ENCODE measurements at places on chromosomes 3 and 15.

GRCh38 chr3:97338375-97338774 is 426.2 kb upstream of the ARL6 start:
- no peak for DNase-seq

DNA sequence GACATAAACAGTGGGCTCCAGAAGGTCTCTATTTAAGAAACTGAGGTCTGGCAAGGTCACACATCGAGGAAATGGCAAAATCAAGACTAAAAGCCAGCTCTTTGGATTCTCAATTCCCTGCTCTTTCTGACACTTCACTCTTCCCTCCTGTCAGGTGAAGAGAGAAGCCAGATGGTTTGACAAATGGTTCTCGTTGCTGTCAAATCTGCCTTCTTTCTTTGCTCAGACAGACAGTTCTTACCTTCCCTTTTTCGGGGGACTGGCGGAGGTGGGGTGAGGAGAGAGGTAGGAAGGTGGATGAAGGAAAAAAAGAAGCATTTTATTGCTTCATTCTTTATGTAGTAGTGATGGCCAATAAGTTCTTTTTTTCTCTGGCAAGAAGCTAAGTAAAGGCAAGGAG is 133.4 kb downstream of the LPP start:
- DNase-seq: no peak

- no peak for DNase-seq
Observed at GRCh38 chr3:117512975-117513374, 803.4 kb downstream of the TUSC7 start.

DNA sequence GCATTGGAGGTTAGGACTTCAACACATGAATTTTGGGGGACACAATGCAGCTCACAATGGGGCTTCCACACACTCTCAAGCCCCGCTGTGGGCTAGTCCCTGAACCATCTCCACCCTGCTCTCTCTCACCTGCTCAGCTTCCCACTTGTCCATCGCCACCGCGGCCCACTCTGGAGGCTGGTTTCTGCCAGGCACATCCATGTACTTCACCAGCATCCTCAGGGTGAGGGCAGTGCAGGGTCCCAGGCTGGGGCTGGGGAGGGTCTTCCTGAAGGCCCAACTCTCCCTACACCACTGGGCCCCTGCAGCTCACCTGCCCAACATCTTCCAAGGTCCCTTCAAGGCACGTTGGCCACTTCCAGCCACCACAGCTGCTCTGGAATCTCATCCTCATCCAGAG is 46.4 kb downstream of the KLF15 start:
- no peak for DNase-seq
